ENCODE measurements at places on chromosomes 6 and 20. TPM values are rescaled to one million over a fixed set of nuclear protein-coding genes. Genes with fewer than 3 reads are reported as not detected.

The PRRT1 gene
- total RNA-seq: 0.40 TPM

The SIRPA gene
- total RNA-seq: 15.1 TPM

- no peak for ATAC-seq
Measured at GRCh38 chr6:138923561-138923960, 64.5 kb downstream of the REPS1 start.

GRCh38 chr6:81739230-81740195, 13.0 kb downstream of the TENT5A start:
- ATAC-seq: no peak

DNA sequence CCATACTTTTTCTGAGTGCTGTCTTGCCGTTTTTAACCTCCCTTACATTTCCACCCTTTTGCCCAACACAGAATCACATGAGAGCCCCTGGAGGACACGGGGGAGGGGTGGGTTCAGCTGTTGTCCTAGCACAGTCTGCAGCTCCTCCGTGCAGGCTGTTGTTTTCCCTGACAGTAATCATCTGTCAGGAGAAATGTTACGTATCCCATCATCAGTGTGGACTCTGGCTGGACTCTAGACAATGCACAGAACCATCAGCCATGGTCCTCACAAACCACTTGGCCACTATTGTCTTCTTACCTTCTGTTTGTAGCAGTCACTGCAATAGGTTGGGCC, 92.1 kb downstream of the RIN2 start:
- no peak for ATAC-seq

DNA sequence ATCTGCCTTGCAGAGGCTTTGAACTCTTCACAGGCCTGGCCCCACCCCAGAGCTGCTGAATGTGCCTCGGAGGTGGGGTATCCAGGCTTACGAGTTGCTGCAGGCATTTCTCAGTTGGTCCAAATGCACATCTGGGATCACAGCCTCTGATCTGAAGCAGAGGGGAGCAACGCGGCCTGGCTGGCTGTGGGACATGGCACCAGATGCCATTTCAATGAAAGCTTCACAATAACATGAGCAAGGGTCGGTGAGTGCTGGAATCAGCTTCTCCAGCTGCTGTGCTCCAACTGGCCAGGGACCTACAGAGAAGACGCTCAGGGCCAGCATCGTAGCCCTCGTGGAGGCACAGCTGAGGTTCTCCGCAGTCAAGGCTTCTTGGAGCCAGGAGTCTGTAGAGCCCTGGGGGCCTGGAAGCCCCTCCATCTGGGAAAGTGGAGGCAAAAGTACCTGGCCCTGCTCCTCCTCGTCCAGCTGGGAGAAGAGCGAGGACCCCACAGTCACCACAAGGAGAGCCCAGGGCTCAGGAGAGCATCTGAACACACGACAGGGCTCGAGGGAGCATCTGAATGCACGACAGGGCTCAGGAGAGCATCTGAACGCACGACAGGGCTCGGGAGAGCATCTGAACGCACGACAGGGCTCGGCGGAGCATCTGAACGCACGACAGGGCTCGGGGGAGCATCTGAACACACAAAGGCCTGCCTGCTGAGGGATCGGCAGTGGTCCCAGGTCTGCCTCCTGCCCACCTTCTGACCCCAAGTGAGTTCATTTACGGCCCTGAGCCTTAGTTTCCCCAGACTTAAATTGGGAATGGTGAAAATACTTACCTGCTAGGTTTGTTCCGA, 165.2 kb downstream of the DLL1 start:
- ATAC-seq: no peak

GRCh38 chr6:101404775-101405174, 11.3 kb downstream of the GRIK2 start:
- no peak for ATAC-seq

DNA sequence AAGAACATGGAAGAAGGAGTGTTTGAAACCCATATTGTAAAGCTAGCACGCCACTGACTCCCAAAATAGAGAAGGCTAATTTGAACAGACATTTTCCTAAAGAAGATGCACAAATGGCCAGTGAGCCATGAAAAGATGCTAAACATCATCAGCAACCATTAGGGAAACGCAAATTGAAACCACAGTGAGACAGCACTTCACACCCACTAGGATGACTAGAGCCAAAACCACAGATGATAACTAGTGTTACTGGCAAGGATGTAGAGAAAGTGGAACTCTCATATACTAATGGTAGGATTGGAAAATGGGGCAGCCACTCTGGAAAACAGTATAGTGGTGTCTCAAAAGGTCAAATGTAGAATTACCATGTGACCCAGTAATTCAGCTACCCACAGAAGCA, 58.2 kb downstream of the BMP7 start:
- ATAC-seq: no peak

- ATAC-seq: no peak
Measured at GRCh38 chr20:32845786-32846185, 12.9 kb upstream of the EFCAB8 start.

- ATAC-seq: no peak
Measured at GRCh38 chr6:108676555-108676954, 115.8 kb downstream of the FOXO3 start.

GRCh38 chr6:19979986-19980385, 142.8 kb downstream of the ID4 start:
- no peak for ATAC-seq

- peak; percentile 34 for ATAC-seq
Measured at GRCh38 chr6:6927521-6928361, 180.0 kb upstream of the RREB1 start.

The TREML2 gene
- 0.04 TPM for total RNA-seq

GRCh38 chr6:124772733-124773319, 189.4 kb upstream of the RNF217 start:
- no peak for ATAC-seq

- ATAC-seq: no peak
Measured at GRCh38 chr6:117232196-117232595, 33.2 kb upstream of the VGLL2 start.

The HMGN3 gene
- 37.2 TPM for total RNA-seq

The UBE2C gene
- total RNA-seq: 46.5 TPM

DNA sequence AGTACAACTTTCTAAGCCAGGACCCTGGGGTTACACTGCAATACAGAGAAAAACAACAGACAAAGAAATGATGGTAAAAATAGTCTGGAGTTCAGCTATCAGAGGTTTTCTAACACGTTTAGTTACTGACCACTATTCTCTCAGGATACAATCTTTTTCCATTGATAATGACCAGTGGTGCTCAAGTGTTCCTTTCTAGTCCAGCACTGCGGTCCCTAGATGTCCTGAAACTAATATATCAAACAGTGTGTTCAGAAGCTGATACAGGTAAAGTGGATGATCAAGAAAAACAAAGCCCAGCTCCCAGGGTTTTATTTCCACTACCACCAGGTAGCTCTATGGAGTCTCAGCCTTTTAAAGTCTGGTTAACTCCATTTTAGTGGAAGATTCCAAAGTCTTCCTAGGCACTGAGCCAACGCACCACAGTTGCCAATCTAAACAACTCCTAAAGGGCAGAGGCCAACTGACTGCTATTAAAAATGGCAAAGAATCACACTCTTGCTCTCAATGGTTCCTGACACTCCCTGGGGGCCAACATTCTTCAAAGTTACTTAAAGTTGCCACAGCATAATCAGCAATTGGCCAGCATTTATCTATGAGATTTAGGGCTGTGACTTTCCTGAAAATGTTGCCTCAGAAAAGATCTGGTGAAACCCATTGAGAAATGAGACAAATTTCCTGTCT, 38.2 kb downstream of the DZANK1 start:
- ATAC-seq: no peak

GRCh38 chr6:6998194-6998569, 109.6 kb upstream of the RREB1 start:
- ATAC-seq: peak; percentile 42
